Tongue (tissue), 3 donors: ENCODE measurements at places on chromosomes 16 and 17. TPM values are rescaled to one million over a fixed set of nuclear protein-coding genes. Genes with fewer than 3 reads are reported as not detected.

DNA sequence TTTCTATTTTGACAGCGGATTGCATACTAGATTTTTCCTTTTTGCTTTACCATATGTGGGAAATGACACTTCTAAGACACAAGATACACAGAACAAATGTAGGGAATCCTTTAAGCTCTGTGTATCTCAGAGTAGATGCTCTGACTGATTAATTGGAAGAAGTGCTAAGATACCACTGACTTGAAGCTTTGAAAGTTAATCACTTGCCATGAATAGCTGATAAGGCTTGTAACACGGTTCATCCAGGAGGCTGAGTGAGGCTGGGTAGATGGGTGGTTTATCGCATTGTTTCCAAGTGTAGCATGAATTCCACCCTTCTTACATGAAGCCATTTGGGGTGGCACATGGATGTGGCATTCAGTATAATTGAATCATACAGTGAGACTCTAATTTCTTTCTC lies 654.1 kb upstream of the RBFOX1 start:
- DNase-seq, result no peak

KRTAP17-1 gene
- total RNA-seq, result 1.0 TPM

UMOD gene
- total RNA-seq, result not detected

DNA sequence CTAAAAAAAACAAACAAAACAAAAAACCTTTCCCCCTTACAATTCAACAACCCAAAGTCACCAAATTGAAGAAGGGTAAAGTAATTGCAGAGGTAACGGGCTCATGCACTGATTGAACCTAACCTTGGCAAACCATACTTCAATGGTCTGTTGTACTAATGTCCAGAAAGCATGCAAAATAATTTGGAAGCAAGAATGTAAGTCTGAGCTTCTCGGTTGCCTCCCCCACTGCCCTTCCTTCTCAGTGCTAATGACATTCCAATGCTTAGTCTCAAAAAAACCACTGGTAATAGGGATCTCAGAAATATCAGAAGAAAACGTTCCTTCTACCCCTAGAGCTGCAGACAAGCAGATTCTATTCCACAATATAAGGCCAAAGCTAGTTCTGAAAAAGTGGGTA lies 15.8 kb downstream of the KRABD2 start:
- no peak for DNase-seq
